NCI-H1105 (cell line): ENCODE measurements at places on chromosomes 2 and 18.

DNA sequence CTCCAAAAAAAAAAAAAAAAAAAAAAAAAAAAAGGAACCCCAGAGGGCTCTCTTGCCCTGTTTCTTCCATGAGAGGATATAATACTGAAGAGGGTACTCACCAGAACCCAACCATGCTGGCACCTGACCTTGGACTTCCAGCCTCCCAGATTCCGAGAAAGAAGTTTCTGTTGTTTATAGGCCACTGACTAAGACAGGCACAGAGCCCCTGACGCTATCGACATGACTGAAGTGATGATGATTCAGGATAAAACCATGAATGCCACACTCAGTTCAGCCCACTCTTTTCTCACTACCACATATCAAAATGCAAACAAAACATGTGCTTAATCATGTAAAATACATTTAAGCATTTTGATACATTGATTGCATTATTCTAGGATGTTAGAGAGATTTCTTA lies 66.1 kb upstream of the CDCA7 start:
- no peak for DNase-seq

DNA sequence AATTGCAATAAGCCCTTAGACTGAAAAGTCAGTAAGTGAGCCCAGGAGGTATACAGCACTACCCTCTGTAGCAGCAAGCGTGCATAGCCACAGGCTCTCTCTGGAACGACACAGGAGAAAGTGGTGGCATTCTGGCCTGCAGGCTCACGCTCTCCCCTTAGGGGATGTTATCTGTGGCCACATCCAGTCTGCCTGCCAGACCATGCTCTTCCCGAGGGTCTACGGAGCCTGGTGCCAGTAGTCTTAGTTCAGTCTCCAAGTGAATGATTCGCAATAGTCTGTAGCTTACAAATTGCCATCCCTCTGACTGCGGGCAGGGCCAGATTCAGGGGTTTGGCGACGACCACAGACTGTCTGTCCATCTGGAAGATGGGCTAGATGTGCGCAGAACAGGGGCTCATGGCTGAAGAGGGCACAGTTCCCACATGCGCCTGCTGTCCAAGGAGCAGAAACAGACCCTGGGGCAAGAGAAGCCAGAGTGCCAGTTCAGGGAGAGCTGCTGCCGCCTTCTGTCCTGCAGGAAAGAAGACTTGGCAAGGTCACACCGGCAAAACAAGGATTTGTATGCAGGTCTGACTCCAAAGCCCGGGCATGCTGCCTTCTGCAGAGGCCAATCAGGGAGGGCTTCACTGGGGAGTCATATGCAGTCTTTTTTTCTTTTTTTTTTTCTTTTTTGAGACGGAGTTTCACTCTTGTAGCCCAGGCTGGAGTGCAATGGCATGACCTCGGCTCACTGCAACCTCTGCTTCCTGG lies 3.5 kb upstream of the KLF11 start:
- no peak for DNase-seq

GRCh38 chr2:187934692-187935091 lies 357.0 kb upstream of the GULP1 start:
- no peak for DNase-seq

GRCh38 chr2:16511041-16511440 lies 154.6 kb downstream of the CYRIA start:
- no peak for DNase-seq
